ENCODE measurements at places on chromosomes 5 and 9.

- no peak overlapping the region for H3K4me3 ChIP-seq
- H3K27ac ChIP-seq: no peak overlapping the region
- no peak for DNase-seq
- no peaks in the 10 kb centered on the region for H3K4me1 ChIP-seq
These were observed 7.2 kb downstream of the EGFL7 start for GRCh38 chr9:136669791-136670464.

DNA sequence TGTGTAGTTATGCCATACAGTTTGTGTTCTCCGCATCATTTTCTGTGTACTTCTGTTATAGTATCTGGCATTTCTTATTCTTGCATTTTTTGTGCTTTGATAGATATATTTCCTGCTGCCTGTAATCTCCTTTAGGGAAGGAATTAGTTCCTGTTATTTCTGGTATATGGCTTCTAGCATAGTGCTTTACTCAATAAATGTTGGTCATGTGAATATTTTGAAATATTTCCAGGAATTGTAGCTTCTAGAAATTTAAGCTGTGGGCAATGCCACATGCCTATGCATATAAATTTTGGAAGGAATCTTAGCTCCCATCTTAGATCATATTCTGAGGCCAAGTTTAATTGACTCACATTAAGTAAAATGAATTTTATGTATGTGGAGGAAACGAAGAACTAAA, 11.5 kb upstream of the PRRC1 start:
- H3K4me1 ChIP-seq: no peaks in the 10 kb centered on the region
- H3K27me3 ChIP-seq: no peaks in the 10 kb centered on the region
- no peak for DNase-seq
- H3K36me3 ChIP-seq: no peaks in the 10 kb centered on the region
- H3K27ac ChIP-seq: no peak overlapping the region
- no peak overlapping the region for H3K4me3 ChIP-seq

DNA sequence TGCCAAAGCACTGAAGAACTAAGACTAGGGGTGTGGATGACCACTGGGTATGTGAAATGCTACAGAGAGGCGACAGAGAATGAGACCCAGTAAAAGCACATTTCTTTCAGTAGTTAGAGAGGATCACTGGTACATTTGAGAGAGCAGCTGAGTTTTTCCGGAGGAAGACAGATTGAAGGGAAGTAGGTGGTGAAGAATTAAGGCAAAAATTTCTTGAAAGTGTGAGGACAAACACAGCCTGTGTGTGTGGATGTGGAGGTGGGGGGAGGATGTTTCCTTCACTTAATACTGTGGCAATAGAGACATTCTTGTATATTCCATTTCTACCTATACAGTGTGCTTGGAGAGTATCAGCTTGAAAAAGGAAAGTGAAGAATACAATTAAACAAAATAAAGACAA, 871.2 kb upstream of the DMAC1 start:
- DNase-seq: no peak
- H3K27me3 ChIP-seq: no peaks in the 10 kb centered on the region
- no peak overlapping the region for H3K4me3 ChIP-seq
- H3K4me1 ChIP-seq: peaks cover 3% of the 10 kb centered on the region
- H3K27ac ChIP-seq: no peak overlapping the region
- H3K36me3 ChIP-seq: no peaks in the 10 kb centered on the region

DNA sequence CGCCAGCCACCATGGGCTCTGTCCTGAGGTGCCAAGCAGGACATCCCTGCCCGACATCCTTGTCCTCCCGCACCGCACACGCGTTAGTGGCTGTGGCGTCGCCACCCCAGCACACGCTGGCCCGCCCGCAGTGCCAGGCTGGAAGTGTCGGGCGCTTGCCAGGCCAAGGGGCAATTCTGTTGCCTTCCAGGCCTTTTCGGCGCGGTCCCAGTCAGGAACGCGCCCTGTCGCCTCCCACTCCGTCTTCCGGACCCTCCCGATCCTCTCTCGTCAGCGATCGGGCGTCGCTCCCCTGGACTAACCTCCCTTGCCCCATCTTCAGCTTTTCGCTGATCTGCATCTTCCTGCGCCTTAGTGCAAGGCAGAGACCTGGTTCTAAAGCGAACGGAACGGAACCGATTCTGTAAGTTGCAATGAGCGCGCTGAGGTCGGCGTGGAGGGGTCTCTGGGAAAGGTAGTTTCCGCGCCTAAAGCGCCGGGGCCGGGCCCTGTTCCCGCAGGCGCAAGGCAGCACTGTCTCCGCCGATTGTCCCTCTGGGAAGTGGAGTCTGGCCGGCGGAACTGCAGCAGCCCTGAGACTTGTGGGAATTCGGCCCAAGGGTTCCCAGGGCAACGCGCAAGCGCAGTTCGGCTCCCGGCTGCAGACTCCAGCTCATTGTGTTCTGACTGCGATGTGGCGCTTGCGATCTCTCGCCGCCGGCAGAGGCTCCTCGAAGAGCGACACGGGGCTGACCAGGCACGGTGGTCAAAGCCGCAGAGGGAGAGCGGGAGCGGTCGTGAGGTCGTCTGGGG, at the start of gene ZNF454:
Gene ZNF454, plus strand, starts transcription at position 630 of the 792 bp plus-strand sequence. CDS start 1,594 bp downstream, outside the sequence.
- H3K4me3 ChIP-seq: peak within 1 kb of the TSS; percentile 78
- H3K36me3 ChIP-seq: peaks cover 3% of the 10 kb centered on the region
- peak within 1 kb of the TSS; percentile 49 for H3K27ac ChIP-seq
- H3K4me1 ChIP-seq: peaks cover 8% of the 10 kb centered on the region

GRCh38 chr9:133774799-133775198, 36.6 kb upstream of the SARDH start:
- H3K4me3 ChIP-seq: no peak overlapping the region
- H3K4me1 ChIP-seq: peaks cover 8% of the 10 kb centered on the region
- H3K27ac ChIP-seq: no peak overlapping the region
- no peaks in the 10 kb centered on the region for H3K27me3 ChIP-seq
- H3K36me3 ChIP-seq: peaks cover 18% of the 10 kb centered on the region

GRCh38 chr5:133861161-133861737, 107.2 kb downstream of the C5orf15 start:
- H3K36me3 ChIP-seq: no peaks in the 10 kb centered on the region
- no peaks in the 10 kb centered on the region for H3K27me3 ChIP-seq
- H3K4me1 ChIP-seq: no peaks in the 10 kb centered on the region
- no peak overlapping the region for H3K4me3 ChIP-seq

GRCh38 chr5:51960617-51961121, 577.4 kb downstream of the ISL1 start:
- H3K4me3 ChIP-seq: no peak overlapping the region
- no peaks in the 10 kb centered on the region for H3K36me3 ChIP-seq
- H3K27me3 ChIP-seq: no peaks in the 10 kb centered on the region

DNA sequence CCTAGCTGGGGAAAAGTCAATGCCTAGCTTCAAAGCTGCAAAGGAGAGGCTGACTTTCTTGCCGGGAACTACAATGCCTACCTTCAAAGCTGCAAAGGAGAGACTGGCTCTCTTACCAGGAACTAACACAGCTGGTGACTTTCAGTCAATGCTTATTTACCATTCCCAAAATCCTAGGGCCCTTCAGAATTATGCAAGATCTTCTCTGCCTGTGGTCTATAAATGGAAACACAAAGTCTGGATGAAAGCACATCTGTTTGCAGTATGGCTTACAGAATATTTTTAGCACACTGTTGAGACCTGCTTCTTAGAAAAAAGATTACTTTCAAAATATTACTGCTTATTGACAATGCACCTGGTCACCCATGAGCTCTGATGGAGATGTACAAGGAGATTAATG, 259.4 kb downstream of the PLK2 start:
- no peak for DNase-seq
- peaks cover 3% of the 10 kb centered on the region for H3K4me1 ChIP-seq
- no peaks in the 10 kb centered on the region for H3K27me3 ChIP-seq
- H3K4me3 ChIP-seq: no peak overlapping the region

DNA sequence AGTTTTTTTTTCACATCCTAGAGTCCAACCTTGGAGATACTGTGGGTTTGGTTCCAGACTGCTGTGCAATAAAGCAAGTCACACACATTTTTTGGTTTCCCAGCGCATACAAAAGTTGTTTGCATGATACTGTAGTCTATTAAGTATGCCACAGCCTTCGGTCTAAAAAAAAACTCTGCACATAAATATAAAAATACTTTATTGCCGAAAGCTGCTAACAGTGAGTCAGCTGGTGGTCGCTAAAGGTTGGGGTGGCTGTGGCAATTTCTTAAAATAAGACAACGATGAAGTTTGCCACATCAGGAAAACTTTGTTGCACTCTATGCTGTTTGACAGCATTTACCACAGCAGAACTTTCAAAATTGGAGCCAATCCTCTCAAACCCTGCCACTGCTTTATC, 37.4 kb downstream of the UBQLN1 start:
- peaks cover 7% of the 10 kb centered on the region for H3K36me3 ChIP-seq
- no peak overlapping the region for H3K4me3 ChIP-seq
- H3K4me1 ChIP-seq: no peaks in the 10 kb centered on the region
- no peak for DNase-seq
- no peak overlapping the region for H3K27ac ChIP-seq
- no peaks in the 10 kb centered on the region for H3K27me3 ChIP-seq

GRCh38 chr5:42522783-42523182, 99.5 kb downstream of the GHR start:
- H3K27ac ChIP-seq: no peak overlapping the region
- H3K4me3 ChIP-seq: no peak overlapping the region
- DNase-seq: no peak
- peaks cover 20% of the 10 kb centered on the region for H3K4me1 ChIP-seq

DNA sequence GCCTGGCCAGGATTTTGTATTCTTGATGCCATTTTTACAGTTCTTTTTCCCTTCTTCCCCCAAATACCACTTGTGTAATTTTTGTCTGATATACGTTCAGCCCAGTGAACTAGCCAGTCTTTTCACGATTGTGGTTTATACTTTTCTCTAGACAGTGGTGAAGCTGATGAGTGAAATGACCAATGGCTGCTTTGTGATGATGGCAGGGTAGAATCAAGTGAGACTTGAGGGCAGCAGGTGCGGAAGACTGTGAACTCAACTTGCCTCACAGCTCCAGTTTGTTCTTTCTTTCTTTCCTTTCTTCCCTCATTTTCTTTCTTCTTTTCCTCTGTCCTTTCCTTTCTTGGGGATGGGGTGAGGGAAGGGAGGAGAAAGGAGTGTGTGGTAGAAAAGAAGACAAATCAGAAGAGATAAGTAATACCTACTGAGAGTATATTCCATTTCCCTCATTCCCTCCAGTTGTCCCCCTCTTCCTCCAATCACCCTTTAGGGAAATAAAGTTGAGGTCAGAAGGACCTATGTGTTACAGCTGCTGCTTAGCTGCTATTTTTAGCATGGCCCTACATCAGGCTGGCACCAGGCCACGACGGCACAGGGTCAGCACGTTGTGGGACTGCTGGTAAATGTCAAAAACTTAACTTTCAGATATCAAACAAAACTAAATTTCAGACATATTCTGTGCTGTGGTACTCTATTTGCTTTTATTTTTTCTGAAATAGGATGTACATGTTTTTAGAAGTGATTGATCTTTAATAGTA, 12.3 kb downstream of the ZSWIM6 start:
- no peaks in the 10 kb centered on the region for H3K36me3 ChIP-seq
- H3K27ac ChIP-seq: no peak overlapping the region
- DNase-seq: no peak
- no peak overlapping the region for H3K4me3 ChIP-seq
- peaks cover 26% of the 10 kb centered on the region for H3K4me1 ChIP-seq
- no peaks in the 10 kb centered on the region for H3K27me3 ChIP-seq

GRCh38 chr5:150215979-150216944, 26.4 kb downstream of the SLC6A7 start:
- no peak for DNase-seq
- H3K4me1 ChIP-seq: peaks cover 29% of the 10 kb centered on the region
- no peaks in the 10 kb centered on the region for H3K27me3 ChIP-seq
- H3K36me3 ChIP-seq: no peaks in the 10 kb centered on the region

DNA sequence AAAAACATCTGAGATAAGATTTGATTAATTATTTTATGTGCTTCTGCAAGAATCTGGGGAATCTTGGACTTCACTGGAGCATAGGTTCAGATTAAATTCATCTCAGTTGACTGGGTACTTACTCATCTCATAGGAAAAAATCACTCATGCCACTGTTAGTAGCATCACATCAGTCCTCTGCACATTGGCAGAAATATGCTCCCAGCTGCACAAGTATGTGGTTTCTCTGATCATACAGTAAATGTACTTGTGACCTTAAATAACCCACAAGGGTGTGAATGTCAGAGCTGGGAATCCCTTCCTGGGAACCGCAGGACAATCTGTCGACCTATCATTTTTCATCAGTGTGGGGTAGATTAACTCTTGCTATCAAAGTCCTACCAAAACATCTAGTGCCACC, 203.7 kb upstream of the SLC24A2 start:
- DNase-seq: no peak
- no peaks in the 10 kb centered on the region for H3K27me3 ChIP-seq
- H3K36me3 ChIP-seq: no peaks in the 10 kb centered on the region

- DNase-seq: no peak
- H3K36me3 ChIP-seq: peaks cover 2% of the 10 kb centered on the region
- H3K4me3 ChIP-seq: no peak overlapping the region
These were observed 24.9 kb downstream of the KCNV2 start for GRCh38 chr9:2742214-2742613.

- H3K4me1 ChIP-seq: no peaks in the 10 kb centered on the region
- DNase-seq: no peak
- no peaks in the 10 kb centered on the region for H3K36me3 ChIP-seq
- H3K4me3 ChIP-seq: no peak overlapping the region
- H3K27me3 ChIP-seq: no peaks in the 10 kb centered on the region
These were observed 36.1 kb upstream of the SPDL1 start for GRCh38 chr5:169547508-169547907.

GRCh38 chr5:140965905-140966292, 377 bp upstream of the PCDHAC2 start:
- peaks cover 9% of the 10 kb centered on the region for H3K4me1 ChIP-seq
- H3K27me3 ChIP-seq: no peaks in the 10 kb centered on the region
- DNase-seq: no peak
- H3K36me3 ChIP-seq: no peaks in the 10 kb centered on the region
- H3K27ac ChIP-seq: no peak overlapping the region
- peak overlapping the region; percentile 74 for H3K4me3 ChIP-seq

GRCh38 chr9:124329206-124329792, 71.5 kb downstream of the NEK6 start:
- DNase-seq: no peak
- no peak overlapping the region for H3K4me3 ChIP-seq
- H3K27ac ChIP-seq: no peak overlapping the region
- H3K36me3 ChIP-seq: peaks cover 44% of the 10 kb centered on the region

DNA sequence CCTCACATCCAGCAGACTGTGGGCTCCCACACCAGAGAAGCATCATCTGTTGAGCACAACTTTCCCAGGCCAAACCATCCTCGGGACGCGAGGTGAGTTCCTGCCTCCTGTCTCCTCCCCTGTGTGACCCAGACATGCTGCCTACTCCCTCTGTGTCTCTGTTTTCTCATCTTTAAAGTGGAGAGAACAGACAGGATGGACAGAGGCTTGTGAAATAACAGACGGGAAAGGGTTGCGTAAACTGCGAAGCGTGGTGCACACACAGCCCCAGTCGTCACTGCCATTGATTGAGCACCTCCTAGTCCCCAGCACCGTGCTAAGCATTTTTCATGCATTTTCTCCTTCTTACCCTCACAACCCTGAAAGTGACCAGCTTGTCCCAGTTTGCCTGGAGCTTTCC, 52.1 kb upstream of the LMX1B start:
- no peaks in the 10 kb centered on the region for H3K36me3 ChIP-seq
- H3K27ac ChIP-seq: no peak overlapping the region
- H3K4me3 ChIP-seq: no peak overlapping the region
- no peaks in the 10 kb centered on the region for H3K27me3 ChIP-seq
- no peak for DNase-seq

- no peak overlapping the region for H3K4me3 ChIP-seq
- no peaks in the 10 kb centered on the region for H3K36me3 ChIP-seq
- no peak for DNase-seq
- no peaks in the 10 kb centered on the region for H3K4me1 ChIP-seq
- H3K27me3 ChIP-seq: no peaks in the 10 kb centered on the region
These were observed 137.6 kb downstream of the NPR3 start for GRCh38 chr5:32848681-32849080.
